Occipital lobe (tissue), 3 donors: ENCODE measurements at places on chromosomes 11 and 22. TPM values are rescaled to one million over a fixed set of nuclear protein-coding genes. Genes with fewer than 3 reads are reported as not detected.

DNA sequence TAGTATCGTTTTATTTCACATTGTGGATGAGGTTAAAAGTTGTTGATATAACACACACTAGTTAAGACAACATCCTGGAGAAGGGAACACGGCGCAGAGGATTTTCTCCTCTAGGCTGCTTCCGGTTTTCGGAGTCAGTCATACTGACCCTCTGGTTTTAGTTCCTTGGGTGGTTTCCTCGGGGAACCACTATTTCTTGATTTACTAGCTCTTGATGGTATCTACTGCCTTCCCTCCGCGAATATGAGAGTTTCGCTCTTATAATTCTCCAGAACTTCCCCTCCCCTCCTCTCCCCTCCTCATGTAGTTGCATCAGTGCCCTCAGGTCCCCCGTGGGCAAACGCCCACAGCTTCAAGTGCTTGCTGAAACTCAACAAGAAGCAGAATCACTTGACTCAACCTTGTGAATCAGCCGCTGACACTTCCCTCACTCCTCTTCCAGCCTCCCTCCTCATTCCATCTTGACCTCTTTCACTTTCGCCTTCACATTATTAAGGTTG lies 15.9 kb upstream of the APOBEC3A start:
- no peak for DNase-seq

The ALX4 gene
- 1.1 TPM for total RNA-seq

DNA sequence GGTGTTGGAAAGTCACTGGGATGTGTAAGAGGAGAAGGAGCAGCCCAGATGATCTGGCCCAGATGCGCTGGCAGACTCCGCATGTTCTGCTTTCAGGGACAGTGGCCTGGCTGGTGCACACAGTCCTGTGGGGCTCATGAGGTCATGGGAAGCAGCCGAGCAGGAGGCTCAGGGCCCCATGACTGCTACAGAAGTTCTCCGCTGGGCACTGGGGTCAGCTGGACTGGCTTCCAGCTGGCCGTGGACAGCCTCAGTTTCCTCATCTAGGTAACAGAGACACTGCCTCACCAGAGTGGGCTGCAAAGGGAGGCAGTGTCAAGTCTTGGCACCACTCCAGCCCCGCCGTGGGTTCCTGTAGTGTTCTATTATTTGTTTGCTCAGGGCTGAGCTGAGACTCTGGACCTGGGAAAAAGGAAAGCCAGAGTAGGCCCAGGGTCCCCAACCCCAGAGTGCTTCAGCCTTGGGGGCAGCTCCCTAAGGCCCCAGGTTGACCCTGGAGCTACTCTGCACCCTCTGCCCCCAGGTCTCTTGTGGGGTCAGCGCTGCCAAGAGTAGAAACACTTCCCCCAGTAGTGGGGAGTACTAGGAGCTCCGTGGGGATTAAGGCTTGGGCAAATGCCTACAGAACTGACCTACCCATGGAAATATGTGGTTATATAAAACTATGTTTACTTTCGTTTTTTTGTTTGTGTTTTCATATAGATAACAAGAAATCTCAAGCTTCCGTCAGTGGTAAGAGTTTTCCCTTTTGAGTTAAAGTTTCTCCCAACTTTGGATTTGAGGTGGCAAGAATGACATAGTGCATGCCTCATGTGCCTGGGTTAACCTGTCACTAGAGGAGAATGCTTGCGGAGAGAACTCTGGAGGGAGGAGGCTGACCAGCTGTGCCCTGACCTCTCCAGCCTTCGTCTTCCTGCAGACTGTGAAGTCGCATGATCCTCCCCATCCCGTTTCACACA lies 45.3 kb downstream of the MED15 start:
- peak; percentile 64 for DNase-seq

GRCh38 chr11:363948-364761 lies 5.1 kb upstream of the B4GALNT4 start:
- DNase-seq = no peak

DNA sequence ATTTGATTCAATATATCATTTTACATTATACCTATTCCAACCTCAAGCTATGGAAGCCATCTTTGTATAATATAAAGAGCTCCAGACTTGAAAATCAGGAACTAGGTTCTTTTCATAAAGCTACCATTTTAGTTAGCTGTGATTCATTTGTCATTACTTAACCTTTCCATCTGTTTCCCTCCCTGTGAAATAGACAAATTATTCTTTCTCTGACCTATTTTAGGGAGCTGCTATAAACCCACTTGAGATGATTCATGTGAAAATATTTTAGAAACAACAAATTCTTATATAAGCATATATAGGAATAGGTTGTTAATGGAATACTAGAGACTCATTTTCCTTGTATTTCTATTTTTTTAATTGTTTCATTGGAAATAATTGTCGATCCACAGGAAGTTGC lies 1012.1 kb downstream of the OPCML start:
- no peak for DNase-seq

DNA sequence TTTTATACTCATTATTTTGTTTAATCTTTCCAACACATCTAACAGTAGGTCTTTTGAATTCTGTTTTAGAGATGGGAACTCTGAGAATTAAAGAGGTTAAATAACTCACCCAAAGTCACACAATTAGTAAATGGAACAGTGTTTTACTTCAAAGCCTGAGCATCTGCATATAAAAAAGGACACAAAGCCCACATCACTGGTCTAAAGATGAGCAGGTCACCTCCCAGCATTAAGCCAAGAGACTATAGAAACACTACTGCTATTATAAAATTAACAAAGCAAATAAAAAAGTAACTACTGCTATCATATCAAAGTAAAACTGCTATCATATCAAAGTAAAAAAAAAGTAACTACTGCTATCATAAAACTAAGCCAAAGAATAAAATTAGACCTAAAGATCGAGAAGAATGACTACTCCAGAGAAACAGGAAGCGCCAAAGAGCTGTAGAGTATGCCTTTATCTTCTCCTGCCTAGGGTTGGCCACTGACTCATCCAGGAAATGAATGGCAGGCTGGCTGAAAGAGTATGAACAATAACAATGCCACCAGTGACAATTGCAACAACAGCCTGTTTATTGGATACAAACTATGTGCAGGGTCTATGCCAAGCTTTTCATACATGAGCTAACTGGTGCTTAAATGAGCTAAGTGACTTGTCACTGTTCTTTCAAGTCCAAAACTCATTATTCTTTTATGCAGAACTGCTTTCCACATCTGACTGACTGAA lies 1153.0 kb upstream of the TENM4 start:
- peak; percentile 37 for DNase-seq

DNA sequence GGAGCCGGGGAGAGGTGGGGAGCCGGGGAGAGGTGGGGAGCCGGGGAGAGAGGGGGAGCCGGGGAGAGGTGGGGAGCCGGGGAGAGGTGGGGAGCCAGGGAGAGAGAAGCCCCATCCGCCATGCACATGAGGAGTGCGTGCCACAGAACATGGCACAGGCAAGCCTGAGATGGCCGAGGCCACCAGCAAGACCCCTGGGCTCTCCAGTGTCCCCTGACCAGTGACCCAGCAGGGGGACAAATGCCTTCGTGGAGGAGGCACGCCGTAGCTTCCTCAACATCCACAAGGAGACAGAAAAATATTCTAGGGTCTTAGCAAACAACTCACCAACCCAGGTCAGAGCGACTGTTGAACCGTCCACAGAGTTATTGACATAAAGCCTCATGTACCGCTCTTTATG lies 618.8 kb downstream of the TBC1D22A start:
- no peak for DNase-seq
